ENCODE measurements at places on chromosomes 4 and X. TPM values are rescaled to one million over a fixed set of nuclear protein-coding genes. Genes with fewer than 3 reads are reported as not detected.

Gene LNX1
- not detected for total RNA-seq

Gene FGA
- not detected for total RNA-seq

Gene RBM3
- total RNA-seq, result 352 TPM

GRCh38 chr4:185143601-185143969 lies 519 bp downstream of the SLC25A4 start:
- DNase-seq, result no peak

- no peak for DNase-seq
Measured at GRCh38 chr4:141668200-141668910, 32.0 kb downstream of the IL15 start.

DNA sequence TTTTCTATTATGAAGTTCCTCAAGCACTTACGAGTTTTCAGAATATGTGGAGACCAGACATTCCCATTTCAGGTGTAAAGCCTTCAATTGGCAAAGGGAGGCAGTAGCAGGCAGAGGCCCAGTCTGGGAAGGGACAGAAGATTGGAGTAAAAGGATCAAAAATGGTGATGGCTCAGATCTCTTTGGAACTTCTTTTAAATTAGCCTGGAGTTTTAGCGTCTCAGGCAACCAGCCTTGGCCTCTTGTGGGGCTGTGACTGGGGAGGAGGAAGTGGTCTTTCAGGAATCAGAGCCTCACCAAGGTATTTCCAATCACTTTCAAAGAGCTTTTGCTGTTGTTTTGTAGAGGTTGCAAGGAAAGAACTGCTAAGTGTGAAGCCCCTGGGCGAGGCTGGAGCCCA lies 239.1 kb downstream of the FRAS1 start:
- no peak for DNase-seq

DNA sequence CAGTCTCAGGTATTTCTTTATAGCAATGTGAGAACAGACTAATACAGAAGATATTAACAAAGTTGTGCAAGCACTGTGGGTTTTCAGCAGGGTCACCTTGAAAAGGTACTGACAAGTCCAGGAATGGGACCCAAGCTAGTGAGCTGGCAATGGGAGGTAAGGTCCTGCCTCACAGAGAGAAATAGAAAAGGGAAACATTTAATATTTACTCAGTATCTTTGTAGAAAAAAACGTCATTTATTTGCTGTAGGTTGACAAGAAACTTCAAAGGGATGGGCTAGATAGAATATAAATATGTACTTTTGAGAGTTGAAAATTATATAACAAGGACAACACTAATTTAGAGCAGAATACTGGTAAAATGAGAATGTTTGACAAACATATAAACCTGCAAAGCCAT lies 89.0 kb downstream of the GPRIN3 start:
- no peak for DNase-seq

- DNase-seq, result no peak
Measured at GRCh38 chr4:186621959-186622553, 66.7 kb upstream of the MTNR1A start.
